ENCODE measurements at places on chromosomes 3 and 15.

GRCh38 chr3:161866176-161866575 lies 369.6 kb downstream of the OTOL1 start:
- no peak for DNase-seq

DNA sequence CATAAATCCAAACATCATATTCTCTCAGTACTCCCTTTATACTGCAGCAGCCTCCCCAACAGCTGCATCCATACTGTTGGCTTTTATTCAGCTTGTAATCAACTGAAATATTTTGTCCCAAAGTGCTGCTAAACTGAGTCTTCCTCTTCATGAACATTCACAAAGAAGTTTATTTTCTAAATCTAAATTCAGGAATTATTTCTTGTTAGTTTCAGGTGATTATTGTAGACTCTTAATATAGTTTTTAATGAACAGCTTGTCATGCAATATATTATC lies 269.3 kb upstream of the UBE2E2 start:
- no peak for DNase-seq

DNA sequence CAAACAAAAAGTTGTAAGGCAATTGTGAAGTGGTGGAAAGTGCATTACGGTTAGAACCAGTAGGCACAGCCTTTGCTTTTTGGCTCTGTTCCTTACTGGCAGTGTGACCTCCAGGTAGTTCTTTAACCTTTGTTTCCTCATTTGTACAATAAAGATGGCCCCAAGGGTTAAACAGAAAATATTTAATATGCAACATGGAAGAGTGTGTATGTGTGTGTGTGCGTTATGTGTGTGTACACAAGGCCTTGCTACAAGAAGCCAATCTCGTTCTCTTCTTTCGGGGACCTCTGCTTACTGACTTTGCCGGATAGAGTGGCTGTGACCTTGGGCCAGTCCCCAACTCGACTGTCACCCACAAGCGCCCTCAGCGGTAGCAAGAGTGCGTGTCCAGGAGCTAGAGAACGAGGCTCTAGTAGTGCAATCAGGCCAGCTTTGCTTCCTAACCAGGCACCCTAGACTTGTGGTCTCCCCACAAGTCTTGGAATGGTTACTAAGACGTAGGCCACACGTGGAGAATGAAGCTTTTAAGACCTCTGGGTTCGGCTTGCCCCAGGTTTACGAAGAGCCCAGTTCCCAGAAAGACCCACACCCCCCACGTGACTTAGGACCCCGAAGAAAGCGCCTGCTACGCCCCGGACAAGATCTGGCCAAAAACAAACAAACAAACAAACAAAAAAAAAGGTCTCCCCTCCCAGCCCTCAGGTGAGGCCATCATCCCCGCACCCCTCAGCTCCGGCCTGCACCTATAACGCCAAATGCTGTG lies 593 bp downstream of the CIAO2A start:
- peak; percentile 55 for DNase-seq

DNA sequence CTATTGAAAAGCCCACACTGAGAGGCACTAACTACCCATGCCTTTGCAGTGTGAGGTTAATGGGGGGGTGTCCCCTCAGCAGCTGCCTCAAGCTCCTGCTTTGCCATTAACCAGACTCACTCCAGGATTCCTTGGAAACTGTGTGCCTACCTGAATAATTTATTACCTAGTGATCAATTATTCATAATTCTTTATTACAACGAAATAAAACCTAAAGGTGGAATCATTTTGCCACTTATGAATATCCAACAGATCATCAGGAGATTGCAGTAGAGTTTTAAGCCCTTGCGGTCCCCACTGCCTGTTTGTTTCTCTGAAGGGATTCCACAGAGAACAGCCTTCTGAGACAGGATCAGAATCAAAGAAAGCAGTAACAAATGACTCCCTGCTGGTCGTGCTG lies 23.3 kb downstream of the NEK11 start:
- DNase-seq = no peak

Measured in fibroblast of the aortic adventitia (primary cell).